Fibroblast of villous mesenchyme (primary cell): ENCODE measurements at places on chromosomes 16 and 17. TPM values are rescaled to one million over a fixed set of nuclear protein-coding genes. Genes with fewer than 3 reads are reported as not detected.

DNA sequence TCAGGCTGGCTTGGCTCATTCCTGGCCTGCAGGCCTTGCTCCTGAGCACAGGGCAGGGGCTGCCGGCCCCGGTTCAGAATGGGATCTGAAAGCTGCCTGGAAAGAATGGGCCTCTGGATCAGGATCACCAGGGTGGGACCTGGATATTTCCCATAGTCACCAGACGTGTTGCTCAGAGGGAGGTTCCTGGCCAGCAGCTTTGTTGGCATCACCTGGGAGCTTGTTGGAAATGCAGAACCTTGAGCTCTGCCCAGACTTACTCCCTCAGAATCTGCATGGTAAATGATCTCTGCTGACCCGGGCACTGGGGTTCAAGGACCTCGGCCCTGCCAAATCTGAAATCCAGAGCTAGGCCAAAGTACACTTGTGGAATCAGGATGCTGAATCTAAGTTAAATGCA is 29.5 kb upstream of the MED9 start:
- no peak for DNase-seq

- DNase-seq, result no peak
Observed at GRCh38 chr17:7882068-7882467, 6.5 kb upstream of the CHD3 start.

DNA sequence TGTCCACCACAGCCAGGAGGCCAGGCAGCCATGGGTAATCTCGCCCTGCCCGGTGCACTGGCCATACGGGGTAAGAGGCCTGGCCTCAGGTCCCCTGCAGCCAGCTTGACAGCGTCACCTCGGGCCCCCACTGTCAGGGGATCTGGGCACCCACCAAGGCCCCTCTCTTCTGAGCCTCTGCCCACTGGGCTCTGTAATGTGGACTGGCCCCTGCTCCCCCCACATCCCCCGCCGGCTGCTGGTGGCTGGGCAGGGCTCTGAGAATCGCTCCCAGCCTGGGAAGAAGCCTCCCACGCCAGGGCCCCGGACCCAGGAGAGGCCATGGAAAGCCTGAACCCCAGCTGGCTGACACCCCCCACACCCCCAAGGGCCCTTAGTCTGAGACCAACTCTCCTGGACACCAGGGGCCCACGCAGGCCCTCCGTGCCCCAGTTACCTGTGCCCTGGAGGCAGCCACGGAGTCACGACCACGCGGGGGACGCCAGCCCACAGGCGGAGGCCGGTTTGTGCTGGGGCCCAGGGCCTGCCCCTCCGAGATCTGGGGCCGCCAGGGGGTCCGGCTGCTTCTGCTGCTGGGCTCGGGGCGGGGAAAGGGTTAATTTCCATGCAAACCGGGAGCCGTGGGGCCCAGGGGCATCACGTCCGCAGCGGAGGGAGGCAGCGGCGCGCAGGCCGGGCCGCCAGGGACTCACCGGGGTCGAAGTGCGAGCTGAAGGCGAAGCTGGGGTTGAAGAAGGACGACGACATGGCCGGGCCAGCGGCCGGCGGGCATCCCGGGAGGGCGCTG is at the start of gene PVALEF:
TSS of gene PVALEF (plus strand) at position 262 of the 787 bp plus-strand sequence. CDS start 15,720 bp downstream, outside the sequence.
- DNase-seq, result no peak

GRCh38 chr17:57242148-57242547 is 14.2 kb upstream of the MSI2 start:
- DNase-seq, result peak; percentile 5

The ALG1 gene
- 39.9 and 41.9 TPM in 2 replicates for total RNA-seq

The NPIPA3 gene
- 0.32 and 0.43 TPM in 2 replicates for total RNA-seq
